ENCODE measurements at places on chromosomes 5 and 9.

GRCh38 chr9:115627511-115627910 lies 509.6 kb upstream of the TNC start:
- DNase-seq: no peak

- no peak for DNase-seq
These were observed 136.1 kb downstream of the GAPVD1 start for GRCh38 chr9:125397736-125398135.

GRCh38 chr9:130053504-130054324 lies at the start of gene GPR107:
Gene GPR107 (plus strand): TSS chr9:130053906. CDS start chr9:130053933, 27 bp downstream.
- peak; percentile 70 for DNase-seq

DNA sequence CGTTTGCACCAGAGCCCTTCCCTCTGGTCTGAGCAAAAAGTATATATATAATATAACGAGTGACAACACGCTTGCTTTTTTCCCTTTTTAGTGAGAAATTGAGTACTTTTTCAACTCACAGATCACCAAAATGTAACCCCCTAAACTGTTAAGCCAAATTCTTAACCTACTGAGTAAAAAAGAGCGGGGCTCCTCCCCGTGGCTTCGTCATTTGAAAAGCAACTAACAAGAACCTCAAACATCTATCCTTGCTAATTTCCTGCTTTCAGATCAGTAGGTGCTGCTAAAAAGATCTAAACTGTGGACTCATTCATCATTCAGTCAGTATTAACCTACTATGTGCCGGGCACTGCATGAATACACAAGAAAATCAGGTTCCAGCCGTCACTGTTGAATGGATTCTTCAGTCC lies 1.0 kb upstream of the PTBP3 start:
- DNase-seq: no peak
